ENCODE measurements at places on chromosomes 3 and 15. TPM values are rescaled to one million over a fixed set of nuclear protein-coding genes. Genes with fewer than 3 reads are reported as not detected.

- peak; percentile 72 for DNase-seq
- H3K36me3 ChIP-seq: peaks cover 9% of the 10 kb centered on the region
- H3K4me3 ChIP-seq: peak overlapping the region; percentile 13
- H3K27ac ChIP-seq: peak overlapping the region; percentile 75
- no peaks in the 10 kb centered on the region for H3K27me3 ChIP-seq
Measured at GRCh38 chr3:56775445-56775837, 26.3 kb downstream of the ARHGEF3 start.

GRCh38 chr15:28098766-28099554, at the start of gene OCA2:
Gene OCA2, minus strand, starts transcription at chr15:28099315. Its CDS starts 17,441 bp downstream, at chr15:28081874.
- H3K4me1 ChIP-seq: peaks cover 35% of the 10 kb centered on the region
- H3K36me3 ChIP-seq: no peaks in the 10 kb centered on the region
- H3K27me3 ChIP-seq: peaks cover 39% of the 10 kb centered on the region
- DNase-seq: peak; percentile 63
- peak within 1 kb of the TSS; percentile 8 for H3K4me3 ChIP-seq

- no peaks in the 10 kb centered on the region for H3K36me3 ChIP-seq
- H3K27me3 ChIP-seq: no peaks in the 10 kb centered on the region
- no peaks in the 10 kb centered on the region for H3K4me1 ChIP-seq
- H3K27ac ChIP-seq: no peak overlapping the region
- DNase-seq: no peak
Measured at GRCh38 chr3:104436506-104436905, 930.2 kb upstream of the ALCAM start.

DNA sequence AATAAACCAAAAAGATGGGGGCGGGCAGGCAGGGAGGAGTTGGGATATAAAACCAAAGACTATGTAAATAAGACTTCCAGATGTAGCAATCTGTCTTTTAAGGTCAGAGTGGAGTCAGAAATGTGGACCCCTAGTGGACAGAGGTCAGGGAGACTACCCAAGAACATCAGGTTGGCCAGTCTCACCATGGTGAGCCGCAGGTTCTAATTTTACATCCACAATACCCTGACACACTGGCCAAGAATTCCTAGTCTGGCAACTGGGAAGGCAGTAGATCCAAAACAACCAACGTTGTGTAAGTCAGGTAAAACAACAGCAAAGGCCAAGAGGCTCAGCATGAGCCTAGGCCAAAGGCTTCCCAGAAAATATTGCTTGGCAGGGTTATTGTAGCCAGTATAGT, 203.4 kb downstream of the FOXP1 start:
- no peaks in the 10 kb centered on the region for H3K27me3 ChIP-seq
- H3K36me3 ChIP-seq: no peaks in the 10 kb centered on the region
- no peak for DNase-seq
- peaks cover 22% of the 10 kb centered on the region for H3K4me1 ChIP-seq
- H3K4me3 ChIP-seq: no peak overlapping the region
- no peak overlapping the region for H3K27ac ChIP-seq

DNA sequence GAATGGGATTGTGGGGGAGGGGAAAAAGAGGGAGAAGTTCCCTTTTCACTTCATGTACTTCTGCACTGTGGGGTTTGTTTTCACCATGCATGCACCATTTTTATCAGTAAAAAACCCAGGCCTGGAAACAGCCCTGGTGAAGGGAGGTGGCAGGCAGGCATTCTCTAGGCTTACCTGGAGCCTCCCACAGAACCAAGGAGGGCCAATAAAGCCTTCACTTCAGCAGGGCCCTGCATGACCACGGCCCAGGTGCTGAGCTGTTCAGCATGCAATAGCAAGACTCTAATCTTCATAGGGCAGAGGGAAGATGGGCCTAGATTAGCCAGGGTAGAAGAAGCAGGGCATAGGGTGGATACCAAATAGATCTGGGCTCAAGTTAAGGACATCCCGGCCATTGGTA, 49.6 kb downstream of the SCN5A start:
- no peaks in the 10 kb centered on the region for H3K36me3 ChIP-seq
- H3K4me1 ChIP-seq: no peaks in the 10 kb centered on the region
- DNase-seq: peak; percentile 12
- H3K27me3 ChIP-seq: no peaks in the 10 kb centered on the region
- H3K4me3 ChIP-seq: no peak overlapping the region

DNA sequence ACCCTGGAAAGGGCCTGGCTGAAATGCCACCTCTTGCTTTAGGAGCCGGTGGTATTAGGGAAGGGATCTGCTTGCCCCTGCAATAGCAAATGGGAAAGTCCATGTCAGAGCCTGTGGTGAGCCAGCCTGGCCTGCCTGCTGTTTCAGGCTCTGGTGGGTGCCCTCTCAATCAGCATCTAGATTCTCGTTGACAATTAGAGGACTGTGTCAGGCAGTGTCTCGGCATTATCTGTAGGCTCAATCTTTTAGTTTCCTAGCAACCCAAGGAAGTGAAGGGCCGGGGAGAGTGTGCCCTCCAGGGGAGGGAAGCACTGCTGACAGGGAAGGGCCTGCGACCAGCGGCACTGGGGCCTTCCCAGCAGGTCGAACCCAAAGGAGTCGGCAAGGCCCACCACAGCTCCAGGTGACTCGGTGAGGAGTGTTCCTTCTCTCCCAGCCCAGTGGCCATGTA, 42.1 kb downstream of the TLE3 start:
- DNase-seq: no peak
- H3K27ac ChIP-seq: no peak overlapping the region
- no peaks in the 10 kb centered on the region for H3K27me3 ChIP-seq
- peaks cover 100% of the 10 kb centered on the region for H3K36me3 ChIP-seq
- no peak overlapping the region for H3K4me3 ChIP-seq

GRCh38 chr15:100733101-100733842, 130.9 kb downstream of the ASB7 start:
- no peak for DNase-seq
- H3K4me1 ChIP-seq: peaks cover 16% of the 10 kb centered on the region
- H3K4me3 ChIP-seq: no peak overlapping the region

DNA sequence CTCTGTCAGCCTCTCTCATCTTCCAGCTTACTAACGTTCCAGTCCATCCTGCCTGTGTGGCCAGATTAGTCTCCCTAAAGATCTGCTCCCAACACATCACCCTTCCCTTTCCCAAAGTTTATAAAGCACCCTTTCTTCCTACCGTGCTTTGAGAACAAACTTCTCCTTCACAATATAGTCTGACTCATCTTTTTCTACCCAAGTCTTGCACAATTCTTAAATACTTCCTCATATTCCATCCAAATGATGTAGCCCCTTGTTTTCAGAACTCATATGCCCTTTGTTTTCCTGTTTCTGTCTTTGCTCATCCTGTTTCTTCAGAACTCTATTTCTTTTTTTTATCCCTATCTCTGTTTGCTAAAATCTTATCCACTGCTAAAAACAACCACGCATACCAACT, 326.8 kb downstream of the MFSD1 start:
- H3K36me3 ChIP-seq: no peaks in the 10 kb centered on the region
- DNase-seq: no peak
- no peaks in the 10 kb centered on the region for H3K27me3 ChIP-seq
- no peaks in the 10 kb centered on the region for H3K4me1 ChIP-seq

- H3K36me3 ChIP-seq: no peaks in the 10 kb centered on the region
- no peak overlapping the region for H3K4me3 ChIP-seq
- H3K4me1 ChIP-seq: no peaks in the 10 kb centered on the region
- H3K27me3 ChIP-seq: no peaks in the 10 kb centered on the region
- no peak overlapping the region for H3K27ac ChIP-seq
Measured at GRCh38 chr3:121330634-121331033, 215.2 kb downstream of the POLQ start.

- H3K4me3 ChIP-seq: no peak overlapping the region
- no peak overlapping the region for H3K27ac ChIP-seq
- no peaks in the 10 kb centered on the region for H3K4me1 ChIP-seq
- DNase-seq: no peak
- peaks cover 8% of the 10 kb centered on the region for H3K36me3 ChIP-seq
- H3K27me3 ChIP-seq: no peaks in the 10 kb centered on the region
Measured at GRCh38 chr3:49158792-49159191, 7.3 kb downstream of the CCDC71 start.

GRCh38 chr3:50238549-50239026, 2.6 kb downstream of the GNAI2 start:
- no peaks in the 10 kb centered on the region for H3K36me3 ChIP-seq
- peak overlapping the region; percentile 79 for H3K4me3 ChIP-seq
- H3K4me1 ChIP-seq: no peaks in the 10 kb centered on the region
- DNase-seq: peak; percentile 96
- no peaks in the 10 kb centered on the region for H3K27me3 ChIP-seq

GRCh38 chr15:88465633-88466224, 1.5 kb downstream of the MRPL46 start:
- no peaks in the 10 kb centered on the region for H3K36me3 ChIP-seq
- no peak overlapping the region for H3K4me3 ChIP-seq
- no peaks in the 10 kb centered on the region for H3K27me3 ChIP-seq
- no peak for DNase-seq

DNA sequence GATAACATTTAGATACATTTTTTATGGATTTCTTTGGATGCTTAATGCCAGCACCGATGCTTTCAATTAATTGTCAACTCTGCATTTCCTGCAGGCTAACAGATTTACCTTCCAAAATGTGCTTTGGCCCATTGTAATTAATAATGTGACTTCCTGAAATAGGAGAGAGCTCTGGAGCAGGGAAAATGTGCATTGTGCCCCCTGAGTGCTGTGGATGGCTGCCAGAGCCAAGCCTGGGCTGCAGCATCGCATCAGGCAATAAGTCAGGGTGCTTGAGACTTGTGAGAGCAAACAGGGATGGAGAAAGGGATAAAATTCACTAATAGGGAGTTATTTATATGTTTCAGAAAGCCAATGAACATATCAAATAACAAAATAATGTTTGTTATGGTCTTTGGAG, 133.8 kb downstream of the MOBP start:
- no peaks in the 10 kb centered on the region for H3K27me3 ChIP-seq
- H3K27ac ChIP-seq: no peak overlapping the region
- H3K36me3 ChIP-seq: no peaks in the 10 kb centered on the region
- no peak overlapping the region for H3K4me3 ChIP-seq
- DNase-seq: no peak

GRCh38 chr3:72196377-72196929, 411.5 kb upstream of the PROK2 start:
- no peaks in the 10 kb centered on the region for H3K27me3 ChIP-seq
- H3K27ac ChIP-seq: no peak overlapping the region
- no peaks in the 10 kb centered on the region for H3K36me3 ChIP-seq
- H3K4me1 ChIP-seq: peaks cover 5% of the 10 kb centered on the region

DNA sequence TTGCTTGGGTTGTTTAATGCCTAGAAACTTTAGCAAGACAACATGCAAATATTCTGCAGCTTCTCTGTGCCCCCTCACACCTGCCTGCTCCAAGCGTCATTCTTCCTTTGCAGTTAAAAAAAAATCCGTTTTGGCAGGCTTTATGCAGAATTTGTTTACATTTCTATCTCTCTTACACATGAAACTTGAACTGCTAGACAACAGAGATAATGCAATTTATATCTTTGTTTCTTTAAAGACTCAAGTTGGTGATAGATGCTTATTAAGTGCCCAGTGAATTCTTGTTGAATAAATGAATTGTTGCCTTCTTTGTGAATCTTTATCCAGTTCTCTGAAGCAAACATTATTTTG, 53.2 kb downstream of the CHST2 start:
- H3K27me3 ChIP-seq: no peaks in the 10 kb centered on the region
- H3K27ac ChIP-seq: no peak overlapping the region
- DNase-seq: no peak
- H3K36me3 ChIP-seq: no peaks in the 10 kb centered on the region
- H3K4me3 ChIP-seq: no peak overlapping the region

- no peaks in the 10 kb centered on the region for H3K4me1 ChIP-seq
- no peaks in the 10 kb centered on the region for H3K36me3 ChIP-seq
- H3K4me3 ChIP-seq: no peak overlapping the region
- H3K27me3 ChIP-seq: no peaks in the 10 kb centered on the region
Measured at GRCh38 chr15:88191812-88192165, 64.8 kb downstream of the NTRK3 start.

- H3K27ac ChIP-seq: peak overlapping the region; percentile 50
- DNase-seq: no peak
Measured at GRCh38 chr3:138124706-138125355, 7.4 kb downstream of the A4GNT start.

- no peaks in the 10 kb centered on the region for H3K27me3 ChIP-seq
- no peaks in the 10 kb centered on the region for H3K36me3 ChIP-seq
- H3K27ac ChIP-seq: no peak overlapping the region
- no peak for DNase-seq
- H3K4me3 ChIP-seq: no peak overlapping the region
Measured at GRCh38 chr15:35288580-35288979, 203.5 kb upstream of the NANOGP8 start.

GRCh38 chr3:166283840-166284239, 446.6 kb upstream of the BCHE start:
- no peak for DNase-seq
- H3K27me3 ChIP-seq: no peaks in the 10 kb centered on the region
- peak overlapping the region; percentile 33 for H3K4me3 ChIP-seq
- H3K36me3 ChIP-seq: no peaks in the 10 kb centered on the region

- H3K36me3 ChIP-seq: no peaks in the 10 kb centered on the region
- H3K4me3 ChIP-seq: no peak overlapping the region
- H3K4me1 ChIP-seq: no peaks in the 10 kb centered on the region
- H3K27ac ChIP-seq: no peak overlapping the region
- no peak for DNase-seq
Measured at GRCh38 chr3:114499976-114500375, 206.1 kb downstream of the TIGIT start.

GRCh38 chr3:124584552-124585391, 145.5 kb upstream of the UMPS start:
- peaks cover 14% of the 10 kb centered on the region for H3K4me1 ChIP-seq
- H3K36me3 ChIP-seq: no peaks in the 10 kb centered on the region
- peak overlapping the region; percentile 53 for H3K4me3 ChIP-seq
- peaks cover 34% of the 10 kb centered on the region for H3K27me3 ChIP-seq

- H3K4me3 ChIP-seq: peak within 1 kb of the TSS; percentile 88
- DNase-seq: peak; percentile 97
- no peaks in the 10 kb centered on the region for H3K27me3 ChIP-seq
- peaks cover 37% of the 10 kb centered on the region for H3K36me3 ChIP-seq
- no peaks in the 10 kb centered on the region for H3K4me1 ChIP-seq
- H3K27ac ChIP-seq: peak within 1 kb of the TSS; percentile 98
Measured at GRCh38 chr15:63041974-63042876, at the start of gene TPM1. Gene TPM1, plus strand, starts transcription at chr15:63042747. Its CDS starts 83 bp downstream, at chr15:63042830.

GRCh38 chr15:37095770-37096557, 4.4 kb downstream of the MEIS2 start:
- DNase-seq: peak; percentile 81
- H3K4me3 ChIP-seq: peak overlapping the region; percentile 87
- peaks cover 32% of the 10 kb centered on the region for H3K4me1 ChIP-seq
- H3K27ac ChIP-seq: peak overlapping the region; percentile 97
- H3K27me3 ChIP-seq: no peaks in the 10 kb centered on the region

The TUSC7 gene
- total RNA-seq: not detected

The A4GNT gene
- total RNA-seq: not detected

The AMOTL2 gene
- total RNA-seq: 112 TPM

The FHIT gene
- 6.1 TPM for total RNA-seq

The OR5K4 gene
- not detected for total RNA-seq

The C15orf62 gene
- 0.66 TPM for total RNA-seq

The OR5K2 gene
- not detected for total RNA-seq

The C3orf85 gene
- total RNA-seq: not detected

The TBC1D2B gene
- total RNA-seq: 45.4 TPM

The CKMT1B gene
- total RNA-seq: 1.1 TPM

The ALDH1A2 gene
- 1.9 TPM for total RNA-seq

The PIF1 gene
- 1.4 TPM for total RNA-seq

The LTK gene
- 1.6 TPM for total RNA-seq

The BCHE gene
- total RNA-seq: 34.9 TPM
